Heart right ventricle (tissue), 16 donors: ENCODE measurements at places on chromosomes 13 and 19. TPM values are rescaled to one million over a fixed set of nuclear protein-coding genes. Genes with fewer than 3 reads are reported as not detected.

NLRP7 gene
- not detected for total RNA-seq

NUMBL gene
- total RNA-seq, result 13.5 TPM

CCDC169 gene
- 3.0 TPM for total RNA-seq

GRIN3B gene
- total RNA-seq, result not detected

ZNF112 gene
- 5.7 TPM for total RNA-seq

RASAL3 gene
- 2.4 TPM for total RNA-seq

SLITRK6 gene
- 0.18 TPM for total RNA-seq

DNA sequence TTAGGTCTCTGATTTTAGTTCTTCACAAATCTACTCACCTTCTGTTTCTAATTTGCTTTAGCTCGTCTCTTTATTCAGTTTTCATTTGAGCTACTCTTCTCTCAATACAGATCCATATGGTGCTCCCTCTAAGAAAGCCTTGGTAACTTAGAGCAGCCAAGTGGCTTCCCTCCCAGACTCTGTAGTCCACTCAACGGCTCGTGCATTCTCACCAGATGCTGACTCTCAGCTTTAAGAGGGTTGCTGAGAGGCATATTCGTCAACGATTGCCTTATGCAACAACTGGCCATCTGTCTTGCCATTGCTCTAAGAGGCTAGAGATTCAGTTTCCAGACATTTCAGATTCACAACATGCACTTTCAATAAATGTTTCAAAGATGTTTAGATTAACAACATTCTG, 785.8 kb upstream of the SLC10A2 start:
- no peak for DNase-seq

DNA sequence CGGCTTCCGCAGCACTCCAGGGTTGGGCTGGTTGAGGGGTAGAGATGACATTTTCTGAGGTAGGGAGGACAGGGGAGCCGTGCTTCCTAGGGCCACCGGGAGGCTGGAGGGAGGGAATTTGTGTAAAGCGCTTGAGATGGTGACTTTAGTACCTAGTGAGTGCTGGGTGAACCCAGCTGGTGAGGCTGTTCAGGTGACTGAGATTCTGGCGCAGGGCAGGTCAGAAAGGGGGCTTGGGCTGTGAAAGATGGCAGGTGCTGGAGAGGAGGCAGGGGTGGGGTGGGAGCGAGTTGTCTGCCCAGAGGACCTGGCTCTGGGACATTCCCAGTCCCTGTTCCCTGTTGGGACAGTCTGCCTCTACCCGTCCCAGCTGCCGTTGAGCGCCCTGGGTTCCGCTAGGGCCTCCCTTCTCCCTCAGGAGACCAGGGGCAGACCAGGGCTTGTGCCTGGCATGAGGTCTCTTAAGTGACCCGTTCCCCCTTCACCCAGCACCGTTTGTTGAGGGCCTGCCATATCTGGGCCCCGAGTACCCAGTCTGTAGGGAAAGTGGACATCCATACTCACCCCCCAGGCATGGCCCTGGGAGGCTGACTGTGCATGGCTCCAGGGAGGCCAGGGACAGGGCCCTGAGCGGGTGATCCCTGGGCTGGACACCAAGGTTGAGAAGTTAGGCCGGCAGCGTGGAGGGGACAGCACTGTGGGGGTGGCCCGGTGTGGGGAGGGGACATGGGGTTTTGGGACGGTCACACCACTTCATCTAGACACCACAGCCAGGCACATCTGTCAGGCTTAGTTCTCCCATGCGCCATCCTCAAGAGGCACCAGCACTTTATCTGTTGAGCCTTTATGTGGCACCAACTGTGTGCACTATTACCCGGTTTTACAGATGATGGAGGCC, 5.0 kb downstream of the PTOV1 start:
- no peak for DNase-seq

DNA sequence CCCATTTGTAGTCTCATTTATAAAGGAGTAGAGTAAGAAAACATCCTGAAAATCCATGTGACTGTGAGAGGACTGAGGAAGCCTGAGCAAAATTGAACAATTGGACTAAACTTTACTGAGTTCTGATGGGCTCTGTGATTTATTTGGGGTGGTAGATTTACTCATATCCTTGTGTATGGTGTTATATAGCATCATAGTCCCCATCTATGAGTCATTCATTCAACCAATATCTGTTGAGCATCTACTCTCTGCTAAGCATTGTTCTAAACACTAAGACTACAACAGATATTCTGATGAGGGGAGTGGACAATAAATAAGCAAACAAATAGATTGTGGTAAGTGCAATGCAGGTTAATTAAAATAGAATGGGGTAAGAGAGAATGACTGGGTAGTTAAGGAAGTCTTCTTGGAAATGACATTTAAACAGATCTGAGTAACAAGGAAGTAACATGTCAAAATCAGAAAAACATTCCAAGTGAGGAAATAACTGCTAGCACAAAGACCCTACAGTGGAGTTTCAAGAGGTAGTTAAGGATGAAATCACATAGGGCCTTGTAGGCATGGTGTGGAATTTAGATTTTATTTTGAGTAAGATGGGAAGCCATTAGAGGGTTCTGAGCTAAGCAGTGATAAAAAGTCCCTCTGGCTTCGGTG, 36.3 kb upstream of the MLNR start:
- DNase-seq, result no peak

- DNase-seq, result no peak
These were observed 45.5 kb upstream of the CYP2A7 start for GRCh38 chr19:40927567-40927966.
